Stimulated activated CD4-positive, alpha-beta T cell treated with anti-CD3 and anti-CD28 coated beads, Interleukin-2, amount 100 ng/mL, for 24 hours (primary cell): ENCODE measurements at places on chromosomes 12 and 14.

GRCh38 chr12:67147030-67147429, 122.1 kb upstream of the CAND1 start:
- DNase-seq: no peak

GRCh38 chr12:17992002-17992656, 97.9 kb downstream of the RERGL start:
- peak; percentile 6 for DNase-seq

GRCh38 chr12:122310626-122311333, 44.5 kb upstream of the VPS33A start:
- no peak for DNase-seq

DNA sequence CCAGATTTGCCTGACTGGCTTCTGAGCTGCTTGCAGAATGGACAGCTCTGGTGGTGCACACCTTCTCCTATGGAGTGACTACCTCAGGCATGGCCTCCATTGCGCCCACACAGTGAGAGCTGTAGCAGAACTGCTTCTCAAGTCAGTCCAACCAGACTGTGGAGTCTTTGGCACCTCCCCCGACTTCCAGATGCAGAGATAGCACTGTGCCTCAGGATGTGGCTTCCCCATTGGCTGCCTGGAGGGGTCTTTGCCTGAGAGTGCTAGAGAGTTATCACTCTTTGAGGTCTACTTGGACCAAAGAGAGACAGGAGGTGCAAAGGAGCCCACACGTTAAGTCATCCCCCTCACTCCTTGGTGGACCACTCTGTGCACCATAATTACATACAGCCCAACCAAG, 44.8 kb upstream of the FRS2 start:
- no peak for DNase-seq

- no peak for DNase-seq
Observed at GRCh38 chr12:31227401-31227981, 98.5 kb downstream of the SINHCAF start.

- DNase-seq: no peak
Observed at GRCh38 chr12:124165695-124166094, 129.2 kb upstream of the RFLNA start.

- DNase-seq: no peak
Observed at GRCh38 chr12:95319694-95320331, 102.2 kb downstream of the VEZT start.

DNA sequence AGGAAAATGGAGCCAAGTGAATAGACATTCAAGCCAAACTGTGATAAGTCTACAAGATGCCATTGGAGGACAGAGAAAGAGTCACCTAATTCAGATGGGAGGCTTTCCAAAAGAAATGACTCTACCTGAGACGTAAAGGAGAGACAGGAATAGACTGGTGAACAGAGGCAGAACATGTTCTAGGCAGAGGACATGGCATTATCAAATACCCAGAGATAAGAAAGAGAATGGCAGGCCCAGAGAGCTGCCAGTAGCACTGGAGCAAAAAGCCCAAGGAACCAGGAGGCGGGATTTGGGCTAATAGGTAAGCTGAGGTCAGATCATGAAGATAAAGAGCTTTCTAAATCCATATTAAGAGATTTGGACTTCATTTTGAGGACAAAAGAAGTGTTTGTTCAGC, 207.1 kb downstream of the AKAP6 start:
- no peak for DNase-seq

- no peak for DNase-seq
Observed at GRCh38 chr12:25384893-25385248, 134.1 kb upstream of the KRAS start.

DNA sequence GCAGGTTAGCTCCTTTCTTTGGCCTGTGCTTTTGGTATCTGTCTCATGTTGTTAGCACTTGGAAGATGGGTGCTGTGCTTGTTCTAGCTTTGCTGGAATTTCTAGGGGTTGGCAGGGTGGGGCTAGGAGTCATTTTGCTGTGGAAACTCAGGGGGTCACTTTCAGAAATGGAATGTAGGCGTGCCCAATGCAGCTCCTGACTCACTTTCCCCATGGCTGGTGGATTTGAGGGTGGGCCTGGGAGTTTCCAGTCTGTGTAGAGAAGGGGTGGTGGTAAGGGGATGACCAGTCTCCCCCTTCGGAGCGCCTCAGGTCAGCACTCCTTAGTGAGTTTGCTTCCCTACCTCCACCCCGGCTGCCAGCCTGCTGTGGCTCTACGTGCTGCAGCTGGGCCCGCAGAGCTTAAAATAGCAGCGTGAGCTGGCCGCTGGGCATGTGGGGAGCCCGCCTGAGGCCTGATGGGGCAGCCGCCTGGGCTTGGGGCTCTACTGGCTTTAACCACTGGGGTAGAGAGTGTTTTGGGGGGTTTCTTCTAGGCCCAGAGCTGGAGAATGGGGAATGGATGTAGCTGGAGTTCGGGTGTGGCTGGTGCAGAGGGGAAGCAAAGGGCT, 108.2 kb downstream of the TSPAN9 start:
- no peak for DNase-seq

- no peak for DNase-seq
Observed at GRCh38 chr12:75635606-75636444, 124.4 kb upstream of the KRR1 start.

DNA sequence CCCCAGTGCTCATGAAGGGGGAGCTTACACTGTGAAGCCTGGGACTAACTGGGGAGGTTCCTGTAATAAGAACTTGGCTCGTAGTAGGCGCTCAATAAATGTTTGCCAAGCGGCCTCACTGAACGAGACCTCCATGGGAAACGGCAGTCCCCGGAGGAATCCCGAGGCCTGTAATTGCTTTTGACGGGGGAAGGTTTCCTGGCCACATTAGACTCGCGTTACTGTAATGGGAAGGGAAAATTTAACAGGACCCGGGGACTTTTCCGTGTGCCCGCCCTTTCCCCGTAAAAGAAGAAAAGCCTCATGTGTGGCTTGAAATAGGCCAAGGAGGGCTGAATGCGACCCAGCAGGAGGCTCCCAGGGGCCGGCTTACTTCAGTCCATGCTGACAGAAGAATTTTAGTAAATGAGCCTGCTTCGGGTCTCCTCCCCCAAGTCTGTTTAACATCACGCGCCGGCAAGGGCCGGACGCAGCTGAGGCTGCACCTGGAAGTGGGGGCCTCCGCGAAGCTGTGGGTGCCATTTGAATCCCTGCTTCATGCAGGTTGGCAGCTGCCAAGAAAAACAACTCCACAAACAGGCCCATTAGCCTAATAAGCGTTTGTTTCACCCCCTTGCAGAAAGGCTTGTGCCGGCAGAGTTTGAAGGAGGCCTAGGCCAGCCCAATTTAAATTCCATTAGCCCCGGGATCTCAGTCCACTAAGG, 39.8 kb upstream of the PWP1 start:
- DNase-seq: no peak

DNA sequence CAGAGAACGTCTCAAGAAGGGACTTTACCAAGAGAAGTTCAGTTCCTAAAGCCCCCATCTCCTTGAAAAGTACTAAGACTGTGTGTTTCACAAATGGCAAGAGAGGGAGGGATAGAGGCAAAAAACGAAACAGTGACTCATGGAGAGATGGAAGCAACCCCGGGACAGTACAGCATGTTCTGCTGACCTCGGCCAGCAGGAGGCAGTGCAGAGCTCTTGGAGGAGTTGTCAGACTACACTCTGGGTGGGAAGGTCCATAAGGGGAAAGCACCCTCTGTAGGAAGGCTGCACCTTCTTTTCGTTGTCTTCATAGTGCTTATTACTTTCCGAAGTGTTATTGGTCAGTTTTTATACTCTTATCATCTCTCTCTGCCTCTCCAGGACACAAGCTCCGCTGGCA, 525.2 kb upstream of the CCDC196 start:
- DNase-seq: peak; percentile 80

DNA sequence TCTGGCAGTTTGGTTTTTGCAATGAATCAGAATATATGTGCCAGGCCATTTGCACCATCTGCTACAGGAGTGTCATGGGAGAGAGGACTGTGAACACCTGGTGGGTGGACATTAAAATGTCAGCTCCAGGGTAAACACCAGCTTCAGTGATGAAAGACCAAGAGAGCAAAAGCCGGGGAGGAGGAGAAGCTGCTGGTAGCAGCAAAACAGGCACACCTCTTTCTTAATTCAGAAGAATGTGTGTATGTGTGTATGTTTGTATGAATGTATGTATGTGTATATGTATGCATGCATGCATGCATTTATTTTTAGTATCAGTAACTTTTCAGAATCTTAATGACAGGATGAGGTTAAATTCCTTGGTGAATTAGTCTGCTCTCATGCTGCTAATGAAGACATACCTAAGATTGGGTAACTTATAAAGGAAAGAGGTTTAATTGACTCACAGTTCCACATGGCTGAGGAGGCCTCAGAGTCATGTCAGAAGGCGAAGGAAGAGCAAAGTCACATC, 357.4 kb upstream of the PRICKLE1 start:
- no peak for DNase-seq

DNA sequence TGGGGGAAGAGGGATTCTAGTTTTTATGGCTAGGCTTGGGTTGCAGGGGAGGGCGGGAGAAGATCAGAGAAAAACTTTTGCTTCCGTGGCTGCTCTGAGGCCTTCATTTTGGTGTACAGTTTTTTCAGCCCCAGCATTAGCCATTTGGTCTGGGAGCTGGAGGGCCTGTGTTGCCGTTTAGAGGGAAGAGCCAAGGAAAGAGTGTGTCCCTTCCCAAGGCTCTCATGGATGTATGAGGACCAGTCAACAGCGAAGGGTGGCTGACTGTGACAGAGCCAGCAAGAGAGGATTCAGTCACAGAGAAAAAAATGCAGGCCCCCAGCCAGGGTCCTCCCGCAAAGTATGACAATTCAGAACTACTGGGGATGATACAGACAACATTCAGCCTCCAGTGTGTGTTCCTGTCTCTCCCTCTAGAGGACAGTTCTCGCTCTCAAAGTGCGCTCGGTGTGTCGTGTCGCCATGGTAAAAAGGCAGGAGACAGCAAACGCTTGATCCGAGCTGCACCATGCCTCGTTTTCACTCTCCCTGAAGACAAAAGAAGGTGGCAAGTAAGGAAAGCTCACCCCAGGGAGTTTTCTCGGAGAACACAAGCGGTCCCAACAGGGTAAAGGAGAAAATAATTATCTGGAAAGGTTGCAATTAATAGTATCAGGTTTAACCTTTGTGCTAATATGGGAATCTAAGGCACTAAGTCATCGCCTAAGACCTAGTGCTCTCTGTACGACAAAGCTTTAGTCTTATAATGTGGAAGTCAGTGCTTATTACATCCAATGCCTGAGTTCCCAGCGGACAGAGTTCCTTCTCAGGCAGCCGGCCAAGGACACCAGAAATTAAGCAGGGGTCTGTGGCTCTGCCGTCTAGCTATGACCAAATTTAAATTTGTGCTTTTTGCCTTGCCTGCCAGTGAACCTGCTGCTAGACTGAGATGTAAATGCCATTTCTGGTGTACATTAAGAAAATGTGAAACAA, 157.3 kb upstream of the PLXNC1 start:
- no peak for DNase-seq

GRCh38 chr14:75702616-75703261, 41.7 kb downstream of the TTLL5 start:
- no peak for DNase-seq

DNA sequence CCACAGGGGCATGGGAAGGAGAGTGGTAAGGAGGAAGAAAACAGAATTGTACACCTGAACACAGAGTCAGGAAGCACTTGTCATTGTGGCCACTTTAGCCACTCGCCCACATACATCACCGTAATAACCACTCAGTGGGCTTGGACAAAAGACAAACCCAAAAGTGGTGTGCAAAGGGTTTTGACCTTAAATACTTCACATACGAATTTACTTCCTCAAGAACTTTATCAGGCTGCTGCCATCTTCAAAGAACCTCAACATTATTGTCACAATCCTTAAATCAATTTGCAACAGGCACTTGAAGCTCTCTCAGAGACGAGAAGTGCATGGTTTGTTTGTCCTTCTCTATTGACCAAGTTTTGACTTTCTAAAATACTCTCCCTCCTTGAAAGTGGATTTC, 187.3 kb upstream of the EGLN3 start:
- DNase-seq: no peak

DNA sequence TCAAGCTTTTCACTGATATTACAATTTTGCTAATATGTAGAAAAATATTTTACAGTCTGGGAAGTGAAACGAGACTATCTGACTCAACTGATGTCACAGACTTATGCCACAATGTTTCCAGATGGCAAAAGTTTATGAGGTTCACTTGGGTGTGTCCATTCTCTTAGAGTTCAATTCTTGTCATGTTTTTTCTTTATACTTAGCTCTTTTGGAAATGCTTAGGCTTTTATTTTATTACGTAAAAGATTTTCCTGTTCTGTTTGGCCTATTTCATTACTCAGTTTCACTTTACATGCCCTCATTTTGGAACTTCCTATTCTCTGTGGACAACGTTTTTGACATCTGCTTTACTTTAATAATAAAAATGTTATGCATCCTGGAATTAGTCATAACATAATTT, 2.1 kb upstream of the PDZRN4 start:
- no peak for DNase-seq

DNA sequence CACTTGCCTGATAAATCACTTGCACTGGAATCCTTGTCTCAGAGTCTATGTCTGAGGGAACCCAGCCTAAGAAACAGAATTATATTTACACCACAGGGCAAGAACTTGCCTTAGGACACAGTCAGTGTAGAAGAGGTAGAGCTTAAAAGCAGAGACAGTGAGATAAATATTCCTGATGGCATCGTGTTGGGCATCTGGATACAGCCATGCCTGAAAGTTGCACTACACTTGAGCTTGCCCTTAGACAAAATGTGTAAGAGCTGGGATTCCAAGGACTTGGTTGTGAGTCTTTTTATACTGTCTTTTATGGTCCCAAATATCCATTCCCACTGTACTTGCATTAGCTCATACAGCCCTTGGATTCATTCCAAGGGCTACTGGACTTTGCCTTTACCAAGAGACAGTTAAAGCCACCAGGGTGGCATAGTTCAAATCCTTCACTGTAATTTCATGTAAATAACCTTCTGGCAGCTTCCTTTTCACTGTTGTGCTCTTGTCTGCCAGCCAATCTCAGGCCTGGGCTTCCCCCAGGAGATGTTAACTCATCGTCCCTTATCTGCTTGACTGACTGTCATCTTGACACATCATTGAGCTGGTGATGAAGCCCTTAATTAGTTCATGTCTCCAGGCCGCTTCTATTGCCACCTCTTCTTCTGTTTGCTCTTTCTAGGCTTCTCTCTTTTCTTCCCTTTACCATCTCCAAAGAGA, 577.9 kb upstream of the TBX3 start:
- DNase-seq: no peak

DNA sequence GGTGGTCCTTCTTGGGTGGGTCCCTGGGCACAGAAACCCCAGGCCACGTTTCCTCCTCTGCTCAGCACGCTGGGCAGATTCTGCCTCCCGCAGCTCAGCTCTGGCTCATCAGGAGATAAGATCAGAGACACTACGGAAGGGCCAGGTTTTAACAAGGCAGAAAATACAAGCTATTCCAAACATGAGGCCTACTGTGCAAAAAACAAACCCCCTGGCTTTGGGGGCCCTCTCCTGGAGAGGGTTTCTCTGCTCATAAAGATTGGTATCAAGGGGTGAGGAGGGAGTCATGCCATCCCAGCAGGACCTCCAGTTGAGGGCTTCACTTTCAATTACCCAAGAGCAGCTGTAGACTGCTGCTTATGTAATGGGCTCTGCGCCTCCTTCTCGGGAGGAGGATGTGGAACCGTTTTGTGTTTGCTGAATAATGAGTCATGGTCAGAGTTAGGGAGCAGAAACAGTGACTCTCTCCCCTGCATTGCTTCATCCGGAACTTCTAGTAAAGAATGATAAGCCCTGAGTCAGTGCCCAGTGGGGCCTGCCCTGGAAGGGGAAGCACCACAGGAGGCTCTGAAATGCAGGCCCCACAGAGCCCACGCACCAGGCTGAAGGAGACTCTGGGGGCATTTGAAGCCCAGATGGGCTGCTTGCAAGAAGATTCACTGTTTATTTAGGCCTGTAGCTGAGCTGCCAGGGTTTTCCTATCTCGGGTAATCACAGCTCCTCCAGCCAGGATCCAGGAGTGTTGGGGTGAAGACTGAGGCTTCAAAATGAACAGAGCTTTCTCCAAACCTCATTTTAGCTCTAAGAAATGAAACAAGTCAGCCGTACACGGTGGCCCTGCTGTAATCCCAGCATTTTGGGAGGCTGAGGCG, 79.3 kb downstream of the SSPN start:
- DNase-seq: peak; percentile 47
